ENCODE measurements at places on chromosomes 2 and 18.

DNA sequence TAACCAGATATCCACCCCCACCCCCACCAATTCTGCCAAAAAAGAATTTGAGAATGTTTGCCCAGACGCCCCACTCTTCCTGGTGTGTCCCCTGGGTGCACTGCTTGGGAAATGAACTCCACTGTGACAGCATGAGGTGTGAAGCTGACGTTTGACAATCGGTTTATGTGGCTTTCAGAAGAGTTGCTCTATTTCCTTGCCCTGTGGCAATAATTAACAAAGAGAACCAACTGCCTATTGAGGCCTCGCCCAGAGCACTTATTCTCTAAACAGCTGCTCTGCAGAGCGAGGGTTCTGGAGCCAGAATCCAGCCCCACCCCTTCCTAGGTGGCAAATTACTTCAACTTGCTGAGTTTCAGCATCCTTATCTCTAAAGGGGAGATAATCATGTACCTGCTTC, 115.8 kb upstream of the SIX3 start:
- no peak for DNase-seq

GRCh38 chr18:9364242-9364641, 29.7 kb downstream of the TWSG1 start:
- DNase-seq: no peak

GRCh38 chr2:188786368-188786841, 187.8 kb upstream of the COL3A1 start:
- DNase-seq: no peak

- peak; percentile 76 for DNase-seq
Observed at GRCh38 chr2:232235716-232236115, 142.8 kb upstream of the ALPP start.

DNA sequence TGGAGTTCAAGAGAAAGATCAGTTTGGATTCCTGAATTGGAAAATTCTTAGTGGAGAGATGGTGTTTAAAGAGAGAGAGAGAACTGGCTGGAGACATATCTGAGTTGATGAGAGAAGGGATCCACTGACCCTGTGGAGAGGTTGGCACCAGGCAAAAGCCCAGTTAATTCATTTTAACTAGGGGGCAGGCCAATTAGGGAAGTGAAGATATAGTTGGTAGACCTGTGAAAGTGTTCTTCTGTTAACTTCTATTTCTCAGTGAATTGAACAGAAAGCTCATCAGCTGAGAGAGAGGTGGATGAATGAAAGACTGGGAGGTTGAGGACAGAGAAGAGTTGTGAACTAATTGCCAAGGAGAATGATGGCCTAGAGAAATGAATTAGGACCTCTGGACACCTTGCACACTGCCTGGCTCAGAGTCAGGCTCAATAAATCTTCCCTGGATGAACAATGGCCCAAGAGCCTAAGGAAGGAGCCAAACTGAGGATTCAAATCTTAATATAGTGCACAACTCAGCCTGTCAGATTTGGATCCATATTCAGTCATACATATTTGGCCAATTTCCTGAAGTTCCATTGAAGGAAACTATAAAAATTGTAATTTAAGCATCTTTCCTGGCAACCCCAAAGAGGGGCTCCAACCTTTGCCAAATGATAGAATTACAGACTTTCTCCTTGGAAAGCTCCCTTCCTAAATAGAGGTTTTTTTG, 82.2 kb upstream of the RMDN2 start:
- DNase-seq: no peak

GRCh38 chr2:160836755-160837154, 323.5 kb upstream of the TANK start:
- no peak for DNase-seq

DNA sequence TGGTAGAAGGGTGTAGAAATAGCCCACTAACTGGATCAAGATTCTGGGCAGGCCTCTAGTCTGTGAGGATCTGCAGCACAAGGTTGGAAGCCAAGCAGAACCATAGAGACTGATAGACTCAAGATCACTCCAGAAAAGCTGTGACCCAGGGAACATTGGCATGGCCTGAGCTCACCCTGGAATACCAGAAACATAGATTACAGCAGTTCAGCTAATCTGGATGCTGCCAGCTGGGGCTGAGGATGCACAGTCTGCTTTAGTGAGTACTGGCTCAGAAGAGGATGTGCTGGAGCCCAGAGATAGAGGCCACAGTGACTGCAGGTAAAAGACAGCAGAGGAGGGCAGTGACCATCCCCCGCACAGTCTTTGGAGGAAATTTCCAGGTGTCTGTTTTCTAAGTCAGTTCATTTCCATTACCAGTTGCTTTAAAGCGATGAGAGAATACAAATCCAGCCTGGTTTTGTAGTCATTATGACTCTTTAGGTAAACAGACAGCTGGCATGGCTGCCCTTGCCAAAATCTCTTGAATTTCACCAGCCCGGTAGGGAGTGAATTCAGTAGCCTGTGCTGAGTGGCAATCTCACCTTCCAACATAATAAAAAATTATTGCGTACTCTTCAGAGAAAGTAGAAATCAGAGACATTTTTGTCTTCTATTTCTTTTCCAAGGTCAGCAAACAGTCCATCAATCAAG, 119.2 kb downstream of the ANTXR1 start:
- peak; percentile 50 for DNase-seq

Measured in DMS53 (cell line).